ENCODE measurements at places on chromosomes 4 and X. TPM values are rescaled to one million over a fixed set of nuclear protein-coding genes. Genes with fewer than 3 reads are reported as not detected.

Gene FGF13
- total RNA-seq, result 8.7 TPM

Gene TREX2
- 1.2 TPM for total RNA-seq

DNA sequence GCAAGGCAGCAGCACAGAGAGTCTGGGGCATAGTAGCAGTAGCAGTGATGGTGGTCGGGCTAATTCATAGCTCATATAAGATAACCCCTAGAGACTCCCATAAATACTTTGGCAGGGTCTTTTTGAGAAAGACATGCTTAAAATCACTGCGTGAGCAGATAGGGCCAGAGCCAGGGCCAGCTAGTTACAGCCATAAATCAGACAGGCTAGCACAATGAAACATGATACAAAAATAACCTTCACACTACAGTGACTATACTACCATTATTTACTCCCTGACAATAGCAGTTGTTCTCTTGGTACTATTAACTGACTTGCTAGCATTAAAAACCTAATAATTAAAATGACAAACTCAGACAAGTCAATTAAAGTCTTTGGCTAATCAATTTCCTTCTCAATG is 295.9 kb downstream of the SMARCA1 start:
- no peak for DNase-seq

DNA sequence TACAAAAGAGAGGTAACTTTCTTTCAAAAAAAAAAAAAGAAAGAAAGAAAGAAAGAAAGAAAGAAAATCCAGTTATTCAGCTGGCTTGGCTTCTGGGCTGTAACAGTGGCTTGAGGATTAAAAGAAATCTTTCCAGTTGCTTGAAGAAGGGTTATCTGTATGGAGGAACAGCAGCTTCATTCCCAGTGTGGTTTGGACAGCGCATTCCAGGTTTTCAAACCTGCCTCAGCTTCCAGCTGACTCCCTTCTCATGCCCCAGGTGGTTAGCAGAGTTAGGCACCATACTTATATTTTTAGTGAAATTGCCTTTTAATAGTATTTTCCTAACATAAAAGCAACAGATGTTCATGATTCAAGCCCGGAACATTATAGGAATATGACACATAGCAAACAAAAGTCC is 48.6 kb downstream of the TMEM164 start:
- DNase-seq, result no peak

GRCh38 chrX:74520291-74520690 is 94.1 kb downstream of the RLIM start:
- no peak for DNase-seq

GRCh38 chr4:178556796-178557195 is 1114.6 kb upstream of the AGA start:
- DNase-seq, result no peak
